ENCODE measurements at places on chromosomes 3 and 15.

- no peaks in the 10 kb centered on the region for H3K36me3 ChIP-seq
- H3K27ac ChIP-seq, result peak overlapping the region; percentile 85
- no peaks in the 10 kb centered on the region for H3K27me3 ChIP-seq
Measured at GRCh38 chr3:153138276-153139210, 23.5 kb upstream of the RAP2B start.

GRCh38 chr3:42094128-42094527, 3.0 kb downstream of the TRAK1 start:
- no peaks in the 10 kb centered on the region for H3K36me3 ChIP-seq
- no peaks in the 10 kb centered on the region for H3K27me3 ChIP-seq
- no peak for DNase-seq
- peaks cover 4% of the 10 kb centered on the region for H3K4me1 ChIP-seq

GRCh38 chr3:188863999-188864406, 307.8 kb upstream of the TPRG1 start:
- H3K4me3 ChIP-seq, result no peak overlapping the region
- H3K27me3 ChIP-seq, result no peaks in the 10 kb centered on the region
- no peaks in the 10 kb centered on the region for H3K36me3 ChIP-seq
- H3K4me1 ChIP-seq, result no peaks in the 10 kb centered on the region
- no peak overlapping the region for H3K27ac ChIP-seq
- no peak for DNase-seq

- peaks cover 4% of the 10 kb centered on the region for H3K4me1 ChIP-seq
- H3K27me3 ChIP-seq, result peaks cover 2% of the 10 kb centered on the region
- H3K36me3 ChIP-seq, result no peaks in the 10 kb centered on the region
- no peak overlapping the region for H3K27ac ChIP-seq
- no peak for DNase-seq
Measured at GRCh38 chr3:138945709-138946662, 951 bp downstream of the FOXL2 start.

DNA sequence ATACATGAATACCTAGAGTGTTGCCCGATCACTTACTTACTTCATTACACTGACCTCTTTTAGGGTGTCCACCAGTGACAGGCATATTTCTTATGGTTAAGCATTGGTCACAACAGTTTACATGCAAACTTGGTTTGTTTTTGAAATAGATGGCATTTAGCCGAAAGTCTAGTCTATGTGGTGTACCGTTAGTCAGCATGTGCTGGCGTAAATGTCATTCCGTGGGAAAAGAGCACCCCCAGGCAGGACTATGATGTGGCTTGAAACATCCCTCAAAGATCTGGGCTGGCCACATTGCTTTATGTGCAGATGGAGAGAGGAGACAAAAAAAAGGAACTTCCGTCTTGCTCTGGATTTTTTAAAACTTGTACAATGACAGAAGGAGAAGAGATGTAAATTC, 357.0 kb upstream of the ICE2 start:
- no peak overlapping the region for H3K27ac ChIP-seq
- no peak overlapping the region for H3K4me3 ChIP-seq
- H3K27me3 ChIP-seq, result no peaks in the 10 kb centered on the region
- no peaks in the 10 kb centered on the region for H3K36me3 ChIP-seq

- no peaks in the 10 kb centered on the region for H3K4me1 ChIP-seq
- no peak for DNase-seq
- no peaks in the 10 kb centered on the region for H3K36me3 ChIP-seq
Measured at GRCh38 chr15:101329867-101330380, 34.9 kb upstream of the SNRPA1 start.

DNA sequence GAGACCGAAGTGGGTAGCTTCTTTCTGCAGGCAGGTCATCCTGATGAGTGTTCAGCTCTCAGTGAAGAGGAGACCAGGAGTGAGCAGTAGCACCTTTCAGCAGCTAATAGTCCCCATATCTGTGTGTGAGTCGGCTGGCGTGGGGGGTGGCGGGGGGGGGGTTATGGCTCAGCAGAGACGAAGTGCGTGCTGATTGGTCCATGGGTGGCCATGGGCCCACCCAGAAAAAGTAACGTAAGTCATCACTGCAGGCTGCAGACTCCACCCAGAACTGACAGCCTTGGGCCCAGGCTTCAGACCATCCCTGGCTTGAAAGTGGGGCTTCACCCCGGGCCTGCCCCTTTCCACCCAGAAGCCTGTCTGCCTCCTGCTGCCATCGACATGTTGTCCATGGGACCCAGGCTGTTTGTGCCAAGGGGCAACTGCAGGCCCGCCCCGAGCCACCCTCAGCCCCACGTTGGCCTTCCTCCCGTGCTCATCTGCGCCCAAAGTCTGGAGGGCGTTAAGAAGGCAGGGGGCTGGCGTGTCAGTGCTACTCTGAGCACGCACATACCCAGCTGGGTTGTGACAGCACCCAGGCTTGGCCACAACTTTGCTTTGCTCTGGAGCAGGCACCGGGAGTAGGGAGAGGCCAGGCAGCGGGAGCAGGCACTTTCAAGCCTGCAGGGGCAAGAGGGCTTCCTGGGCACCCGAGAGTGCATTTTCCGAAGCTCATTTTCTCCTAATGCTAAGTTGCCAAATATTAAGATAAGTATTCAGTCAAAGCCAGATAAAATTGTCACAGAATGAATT, 511.7 kb upstream of the CDIN1 start:
- no peaks in the 10 kb centered on the region for H3K36me3 ChIP-seq
- H3K27me3 ChIP-seq, result no peaks in the 10 kb centered on the region
- no peak overlapping the region for H3K27ac ChIP-seq

DNA sequence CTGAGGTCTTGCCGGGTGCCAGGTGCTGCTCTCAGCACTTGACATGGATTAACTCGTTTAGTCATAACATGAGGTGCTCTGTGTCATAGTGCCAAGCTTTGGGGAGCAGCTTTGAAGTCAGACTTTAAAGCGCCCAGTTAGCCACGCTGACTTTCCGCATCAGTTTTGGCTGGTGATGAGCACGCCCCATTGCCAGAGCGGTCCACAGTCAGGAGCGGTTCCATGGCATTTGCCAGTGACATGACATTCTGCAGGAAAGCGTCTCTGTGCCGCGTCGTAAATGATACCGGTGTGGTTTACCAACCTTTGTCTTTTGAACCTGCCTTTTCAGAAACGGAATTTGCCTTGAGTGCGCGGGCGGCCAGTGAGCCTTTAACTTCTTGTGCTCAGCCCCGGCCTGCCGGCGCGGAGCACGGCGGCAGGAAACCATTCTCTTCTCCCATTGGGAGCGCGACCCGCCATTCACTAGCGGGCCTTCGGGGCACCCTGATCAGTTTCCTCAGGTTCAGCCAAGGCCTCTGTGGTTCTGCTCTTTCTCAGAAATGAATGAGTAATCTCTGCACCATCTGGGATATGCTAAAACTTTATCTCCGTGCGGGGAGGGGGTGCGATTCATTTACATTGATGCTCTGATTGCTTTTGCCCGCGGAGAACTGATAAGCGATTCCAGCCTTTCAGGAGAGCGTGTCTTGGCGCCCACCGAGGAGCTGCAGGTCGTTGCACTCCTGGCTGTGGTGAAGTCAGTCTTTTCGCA, 1.7 kb upstream of the SLC2A2 start:
- no peak overlapping the region for H3K27ac ChIP-seq
- H3K36me3 ChIP-seq, result no peaks in the 10 kb centered on the region
- H3K27me3 ChIP-seq, result no peaks in the 10 kb centered on the region
- DNase-seq, result no peak
- H3K4me1 ChIP-seq, result no peaks in the 10 kb centered on the region

GRCh38 chr3:66361356-66361755, 139.5 kb downstream of the LRIG1 start:
- no peaks in the 10 kb centered on the region for H3K36me3 ChIP-seq
- DNase-seq, result no peak
- no peaks in the 10 kb centered on the region for H3K27me3 ChIP-seq
- no peak overlapping the region for H3K27ac ChIP-seq

DNA sequence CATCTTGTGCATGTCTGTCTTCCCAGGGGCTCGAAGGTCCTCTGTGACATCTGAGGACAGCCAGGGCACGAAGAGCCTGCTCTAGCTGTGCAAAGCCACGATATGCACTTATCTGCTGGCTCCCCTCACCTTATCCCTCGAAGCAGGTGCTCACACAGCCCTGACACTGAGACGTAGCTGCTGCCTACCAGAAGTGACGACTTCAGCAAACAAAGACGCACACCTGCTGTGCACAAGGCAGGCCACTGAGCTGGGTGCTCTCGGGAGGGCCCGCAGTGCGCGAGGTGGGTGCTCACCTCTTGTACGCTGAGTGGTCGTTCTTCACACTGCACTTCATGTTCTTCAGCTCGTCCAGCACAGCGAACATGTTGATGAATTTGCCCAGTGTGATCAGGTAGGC, 37.3 kb downstream of the CYFIP1 start:
- no peak for DNase-seq
- H3K4me3 ChIP-seq, result no peak overlapping the region
- no peak overlapping the region for H3K27ac ChIP-seq
- no peaks in the 10 kb centered on the region for H3K4me1 ChIP-seq
- H3K36me3 ChIP-seq, result no peaks in the 10 kb centered on the region
- no peaks in the 10 kb centered on the region for H3K27me3 ChIP-seq

- H3K27ac ChIP-seq, result no peak within 1 kb of the TSS
- no peak for DNase-seq
- no peaks in the 10 kb centered on the region for H3K27me3 ChIP-seq
- no peaks in the 10 kb centered on the region for H3K4me1 ChIP-seq
Measured at GRCh38 chr3:133745981-133746711, at the start of gene TF. Gene TF, plus strand, starts transcription at chr3:133746393. Its CDS starts 48 bp downstream, at chr3:133746441.

DNA sequence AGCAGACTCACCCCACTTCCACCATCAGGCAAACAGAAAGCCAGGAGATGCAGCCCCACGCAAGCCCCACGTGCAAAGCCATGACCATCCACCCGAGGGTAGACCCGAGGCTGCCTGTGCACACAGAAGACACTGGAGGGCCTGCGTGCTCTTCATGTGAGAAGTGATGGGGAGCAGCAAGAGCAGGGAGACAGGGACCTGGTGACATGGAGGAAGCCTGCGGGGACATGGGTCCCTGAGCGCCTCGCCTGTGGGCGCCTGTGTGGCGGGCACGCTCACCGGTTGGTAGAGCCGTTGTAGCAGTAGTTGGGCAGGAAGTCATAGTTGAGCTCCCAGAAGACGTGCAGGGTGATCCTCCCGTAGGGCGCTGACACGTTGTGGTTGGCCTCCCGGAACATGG, 65.0 kb downstream of the NIPA2 start:
- peaks cover 9% of the 10 kb centered on the region for H3K36me3 ChIP-seq
- no peak overlapping the region for H3K27ac ChIP-seq
- H3K4me1 ChIP-seq, result no peaks in the 10 kb centered on the region
- no peak for DNase-seq
- H3K27me3 ChIP-seq, result no peaks in the 10 kb centered on the region

GRCh38 chr15:34606131-34606530, 22.7 kb upstream of the GOLGA8B start:
- no peak for DNase-seq
- H3K27ac ChIP-seq, result no peak overlapping the region
- H3K4me3 ChIP-seq, result no peak overlapping the region
- no peaks in the 10 kb centered on the region for H3K27me3 ChIP-seq

- no peak overlapping the region for H3K4me3 ChIP-seq
- H3K4me1 ChIP-seq, result no peaks in the 10 kb centered on the region
- no peak overlapping the region for H3K27ac ChIP-seq
- DNase-seq, result no peak
- no peaks in the 10 kb centered on the region for H3K36me3 ChIP-seq
Measured at GRCh38 chr3:24485511-24485910, 9.1 kb downstream of the THRB start.

DNA sequence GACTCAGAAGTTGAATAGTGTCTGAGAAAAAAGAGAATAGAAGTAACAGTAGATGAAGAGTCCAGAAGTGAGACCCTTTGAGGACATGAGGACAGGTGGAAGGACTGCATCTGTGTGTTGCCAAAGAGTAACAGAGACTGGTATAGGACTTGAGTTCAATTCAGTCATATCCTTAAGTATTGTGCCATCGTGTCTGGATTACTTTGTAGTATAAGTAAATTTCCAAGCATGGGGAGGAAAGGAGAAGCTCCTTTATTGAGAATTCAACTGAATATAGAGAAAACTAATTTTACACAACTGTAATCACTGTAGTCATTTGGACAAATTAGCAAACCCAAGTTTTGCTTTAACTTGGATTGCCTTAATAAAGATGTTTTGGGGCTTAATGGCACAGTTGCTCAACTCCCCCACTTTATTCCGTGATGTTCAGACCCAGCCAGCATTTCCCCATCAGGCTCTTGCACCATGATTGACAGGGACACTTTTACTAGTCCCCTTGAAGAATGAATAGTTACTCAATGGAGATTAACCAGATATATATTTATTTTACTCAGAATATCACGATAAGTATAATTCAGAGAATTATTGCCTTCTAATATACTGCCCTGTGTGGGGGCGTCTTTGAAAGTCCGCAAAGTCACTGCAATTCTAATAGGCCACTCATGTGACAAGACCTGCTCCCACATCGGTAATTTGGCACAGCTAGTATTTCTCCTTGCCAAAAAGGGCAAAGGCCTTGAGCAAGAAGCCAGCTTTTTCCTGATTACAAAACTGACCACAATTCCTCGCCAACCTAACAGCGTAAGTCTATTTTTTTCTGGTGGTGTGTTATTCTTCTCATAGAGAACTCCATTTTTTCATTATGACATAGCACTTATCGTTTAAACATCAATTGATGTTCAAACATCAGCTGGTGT, 61.3 kb downstream of the PPARG start:
- no peaks in the 10 kb centered on the region for H3K36me3 ChIP-seq
- no peak for DNase-seq
- no peak overlapping the region for H3K4me3 ChIP-seq
- no peaks in the 10 kb centered on the region for H3K27me3 ChIP-seq

GRCh38 chr3:42149975-42150374, 58.8 kb downstream of the TRAK1 start:
- H3K36me3 ChIP-seq, result no peaks in the 10 kb centered on the region
- no peak overlapping the region for H3K4me3 ChIP-seq
- DNase-seq, result peak; percentile 91
- peaks cover 19% of the 10 kb centered on the region for H3K4me1 ChIP-seq
- no peaks in the 10 kb centered on the region for H3K27me3 ChIP-seq
- H3K27ac ChIP-seq, result peak overlapping the region; percentile 72

DNA sequence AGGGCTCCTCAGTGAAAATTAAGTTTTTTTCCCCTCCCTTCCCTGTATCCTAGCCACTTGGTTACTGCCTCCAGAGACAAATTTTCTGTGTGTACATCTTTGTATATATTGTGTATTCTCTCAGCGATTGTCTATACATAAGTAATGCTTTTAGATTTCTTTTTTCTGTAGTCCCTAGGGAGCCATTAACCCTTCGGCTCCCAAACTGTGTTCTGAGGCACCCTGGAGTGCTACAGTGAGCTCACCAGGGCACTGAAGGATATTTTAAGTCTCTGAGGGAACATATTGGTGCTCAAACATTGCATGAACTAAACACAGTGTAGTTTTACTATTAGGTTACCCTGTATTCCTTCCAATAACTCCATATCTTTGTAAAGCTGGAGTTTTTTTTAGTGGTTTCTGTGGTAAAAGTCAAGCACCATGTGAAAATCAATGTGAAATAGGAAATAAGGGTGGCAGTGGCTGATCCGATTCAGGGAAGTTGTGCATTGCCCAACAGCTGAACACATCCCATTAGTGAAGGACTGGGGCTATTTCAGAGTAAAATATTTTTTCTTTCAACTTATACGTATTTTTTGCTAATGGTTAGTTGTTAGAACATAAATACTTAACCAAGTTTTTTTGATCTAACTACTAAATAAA, 43.0 kb downstream of the USP13 start:
- H3K27ac ChIP-seq, result no peak overlapping the region
- H3K36me3 ChIP-seq, result no peaks in the 10 kb centered on the region
- H3K4me1 ChIP-seq, result no peaks in the 10 kb centered on the region
- no peak overlapping the region for H3K4me3 ChIP-seq

Data from breast epithelium (tissue), 4 donors.